ENCODE measurements at places on chromosomes 2 and 18.

- DNase-seq = no peak
These were observed 250.7 kb downstream of the SATB2 start for GRCh38 chr2:199207011-199207410.

GRCh38 chr2:63676135-63676534 lies 87.4 kb downstream of the MDH1 start:
- no peak for DNase-seq

DNA sequence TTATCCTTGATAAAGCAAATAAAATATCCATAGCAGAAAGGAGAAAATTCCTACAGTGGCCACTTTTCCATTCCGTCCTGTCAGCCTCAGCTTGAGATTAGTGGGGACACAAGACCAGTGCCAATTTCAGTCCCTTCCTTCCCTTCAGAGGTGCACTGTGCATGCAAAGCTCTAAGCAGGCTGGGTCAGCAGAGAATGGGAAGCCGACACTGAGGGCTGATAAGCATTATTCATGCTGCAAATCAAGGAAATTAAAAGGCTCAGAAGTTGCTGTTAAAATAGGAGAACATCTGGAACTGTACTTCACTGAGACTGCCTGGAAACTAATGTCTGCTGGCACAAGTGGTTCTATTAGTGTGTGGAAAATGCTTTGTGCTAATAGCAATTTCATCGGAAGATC lies 534.3 kb downstream of the ADCYAP1 start:
- no peak for DNase-seq

DNA sequence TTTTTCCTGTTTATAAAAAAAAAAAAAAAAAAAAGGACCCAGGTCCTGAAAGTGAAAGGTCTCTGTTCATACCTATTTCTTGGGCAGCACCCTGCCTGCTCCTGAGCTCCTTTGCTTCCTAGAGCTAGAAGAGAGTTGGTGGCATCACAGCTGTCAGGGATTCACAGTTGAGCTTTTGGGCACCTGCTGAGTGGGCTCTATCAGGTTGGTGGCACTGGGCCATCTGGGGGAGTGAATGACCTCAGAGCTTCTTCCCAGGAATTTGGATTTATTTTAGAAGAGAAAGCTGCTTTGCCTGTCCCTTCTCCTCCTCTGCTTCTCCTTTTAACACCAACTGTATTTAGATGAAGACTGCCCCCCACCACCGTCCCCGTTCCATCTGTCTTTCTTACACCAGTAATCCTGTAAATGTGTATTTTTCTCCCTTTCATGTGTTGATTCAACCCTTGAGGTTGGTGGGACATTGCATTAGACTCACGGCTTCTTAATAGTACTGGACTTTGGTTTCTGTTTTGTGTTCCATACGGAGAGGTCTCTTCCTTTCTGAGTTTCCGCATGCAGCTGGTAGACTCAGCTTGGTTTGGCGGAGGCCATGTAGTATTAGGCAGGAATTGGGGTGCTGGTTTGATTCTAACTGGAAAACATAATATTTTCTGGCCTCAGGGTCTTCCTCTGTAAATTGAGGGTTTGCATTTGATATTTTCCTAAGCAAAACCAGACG lies 7.6 kb upstream of the MGAT5 start:
- DNase-seq = no peak

DNA sequence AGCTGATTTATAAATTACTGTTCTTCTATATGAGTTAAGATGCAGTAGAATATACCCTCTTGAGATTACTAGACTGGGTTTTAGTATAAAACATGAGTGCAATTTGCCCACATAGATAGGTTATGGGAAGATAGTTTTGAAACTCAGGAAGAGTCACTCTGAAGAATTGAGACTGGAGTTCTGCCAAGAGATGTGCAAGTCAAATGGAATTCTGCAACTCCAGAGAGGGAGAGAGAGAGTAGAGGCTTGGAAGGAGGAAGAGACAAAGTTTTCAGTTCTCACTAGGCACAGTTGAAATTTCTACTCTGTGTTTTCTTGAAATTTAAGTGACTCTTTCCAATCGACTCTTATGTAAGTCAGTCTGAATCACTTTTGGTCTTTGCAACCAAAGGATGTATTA lies 878.8 kb downstream of the TSN start:
- no peak for DNase-seq

DNA sequence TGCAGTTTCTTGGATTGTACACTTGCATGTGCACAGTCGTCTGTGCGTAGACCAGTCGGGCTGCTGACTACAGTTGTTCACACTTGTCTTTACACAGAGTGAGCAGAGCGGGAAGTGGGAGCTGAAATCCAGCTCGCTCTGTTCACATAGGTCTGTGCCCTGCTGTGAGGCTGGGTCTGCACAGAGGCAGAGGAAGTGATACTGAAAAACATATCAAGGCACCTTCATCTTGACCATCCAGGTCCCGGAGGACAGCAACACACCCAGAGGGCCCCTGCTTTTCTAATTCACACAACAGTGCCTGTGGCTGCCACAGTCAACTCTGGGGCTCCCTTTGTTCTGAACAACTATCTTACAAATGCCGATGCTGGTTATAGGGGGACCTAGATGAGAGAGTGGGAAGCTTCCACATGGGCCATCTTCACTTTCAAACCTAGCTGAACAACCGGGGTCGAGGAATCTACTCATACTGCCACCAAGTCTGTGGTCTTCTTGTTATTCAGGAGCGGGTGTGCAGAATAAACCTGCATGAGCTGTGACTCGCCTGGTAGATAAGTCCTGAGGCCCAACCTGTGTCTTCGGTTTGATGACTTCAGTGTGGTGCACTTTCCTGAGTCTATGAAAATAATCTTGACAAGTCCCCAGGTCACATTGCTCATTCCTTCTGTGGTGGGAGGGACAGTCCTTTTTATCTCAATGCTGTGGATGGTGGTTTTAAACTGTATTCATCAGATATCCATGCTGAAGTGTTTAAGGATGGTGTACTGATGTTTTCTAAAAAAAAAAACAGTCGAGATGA lies 3.5 kb upstream of the ADNP2 start:
- DNase-seq = no peak

GRCh38 chr2:208711598-208711997 lies 305.0 kb downstream of the PTH2R start:
- no peak for DNase-seq

DNA sequence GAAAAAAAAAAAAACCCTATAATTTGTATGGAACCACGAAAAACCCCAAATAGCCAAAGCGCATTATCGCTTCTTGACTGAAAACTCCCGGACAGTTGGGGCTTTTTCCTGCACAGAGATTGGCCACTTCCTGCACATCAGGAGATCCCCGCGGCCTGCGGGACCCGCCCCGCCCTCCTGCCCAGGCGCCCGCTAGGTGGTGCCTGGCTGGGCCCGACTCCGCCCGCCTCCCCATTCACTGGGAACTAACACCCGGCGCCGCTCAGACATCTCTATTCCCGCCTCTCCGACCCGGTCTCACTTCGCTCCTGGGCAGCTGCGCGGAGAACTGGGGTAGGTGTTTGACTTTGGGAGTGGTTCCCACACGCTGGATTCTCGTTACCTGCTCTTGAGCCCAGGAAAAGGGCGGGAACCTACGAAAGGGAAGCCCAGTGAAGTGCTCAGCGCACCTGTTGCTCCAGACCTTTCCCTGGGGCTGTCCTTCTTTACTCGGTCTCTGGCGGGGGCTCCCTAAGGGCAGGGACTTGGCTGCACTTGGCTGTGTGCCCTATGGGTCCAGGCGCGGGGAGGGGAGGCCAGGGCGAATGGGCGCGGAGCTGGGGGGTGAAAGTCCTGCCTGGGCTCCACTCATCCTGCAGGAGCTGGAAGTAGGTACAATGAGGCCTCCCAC lies at the start of gene HMSD:
Gene HMSD, plus strand, starts transcription at position 234 of the 670 bp plus-strand sequence. CDS start 4,155 bp downstream, outside the sequence.
- peak; percentile 41 for DNase-seq

DNA sequence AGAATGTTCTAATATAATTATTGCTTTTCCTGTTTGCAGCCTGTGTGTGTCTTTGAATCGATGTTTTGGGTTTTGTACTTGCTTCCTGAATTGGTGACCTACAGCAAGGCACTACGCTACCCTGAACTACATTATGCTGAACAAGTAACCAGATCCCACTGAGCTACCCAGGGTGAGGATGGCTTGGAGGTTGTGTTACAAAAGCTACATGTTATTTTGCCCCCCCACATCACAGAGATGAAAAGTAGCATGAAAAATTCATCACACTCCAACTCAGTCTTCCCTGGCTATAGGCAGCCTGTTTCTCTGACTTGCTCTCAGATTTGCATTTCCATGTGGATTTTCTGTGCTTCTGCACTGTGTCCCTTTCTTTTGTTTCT lies 162.1 kb downstream of the LDLRAD4 start:
- DNase-seq = no peak

- no peak for DNase-seq
These were observed 57.4 kb downstream of the MYO1B start for GRCh38 chr2:191302459-191303139.

GRCh38 chr2:112483042-112483473 lies 1.1 kb downstream of the TTL start:
- no peak for DNase-seq

GRCh38 chr2:126889496-126890135 lies 9.1 kb upstream of the TEX51 start:
- DNase-seq = no peak

- DNase-seq = no peak
These were observed 82.4 kb downstream of the CACNB4 start for GRCh38 chr2:152016181-152017120.

GRCh38 chr2:235286622-235287374 lies 207.0 kb upstream of the AGAP1 start:
- no peak for DNase-seq

GRCh38 chr2:235311044-235311443 lies 182.8 kb upstream of the AGAP1 start:
- DNase-seq = no peak

DNA sequence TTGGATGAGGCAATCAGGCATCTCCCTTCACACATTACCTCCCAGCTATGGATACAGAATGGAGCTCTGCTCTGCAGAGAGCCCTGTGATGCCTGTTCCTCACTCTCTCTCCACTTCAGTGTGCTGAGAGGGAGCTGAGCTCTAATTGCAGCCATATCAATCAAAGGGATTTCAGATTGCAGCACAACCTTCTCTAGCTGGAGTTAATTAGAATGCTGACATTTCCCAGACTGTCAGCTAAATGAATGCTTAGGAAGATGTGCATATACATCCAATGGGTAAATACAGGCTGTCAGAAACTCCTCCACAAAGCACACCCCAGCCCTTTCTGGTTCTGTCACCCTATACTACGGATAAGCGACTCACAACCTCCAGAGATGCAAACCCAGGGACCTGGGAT lies 402.6 kb downstream of the EIPR1 start:
- DNase-seq = no peak

- no peak for DNase-seq
These were observed 129.3 kb upstream of the STON1 start for GRCh38 chr2:48400553-48401164.

GRCh38 chr2:213281156-213281555 lies 3.1 kb upstream of the SPAG16 start:
- DNase-seq = no peak

GRCh38 chr2:70029814-70030409 lies 57.4 kb upstream of the PCBP1 start:
- no peak for DNase-seq

GRCh38 chr2:208254118-208254870 lies 577 bp downstream of the IDH1 start:
- DNase-seq = peak; percentile 78

- DNase-seq = no peak
These were observed 12.9 kb downstream of the LAMA1 start for GRCh38 chr18:7104649-7105048.

- DNase-seq = no peak
These were observed 45.6 kb upstream of the ZC3H15 start for GRCh38 chr2:186440506-186440905.

GRCh38 chr2:30509716-30510115 lies 62.7 kb downstream of the LCLAT1 start:
- no peak for DNase-seq

GRCh38 chr2:174334278-174334715 lies 457 bp upstream of the SP9 start:
- DNase-seq = no peak

DNA sequence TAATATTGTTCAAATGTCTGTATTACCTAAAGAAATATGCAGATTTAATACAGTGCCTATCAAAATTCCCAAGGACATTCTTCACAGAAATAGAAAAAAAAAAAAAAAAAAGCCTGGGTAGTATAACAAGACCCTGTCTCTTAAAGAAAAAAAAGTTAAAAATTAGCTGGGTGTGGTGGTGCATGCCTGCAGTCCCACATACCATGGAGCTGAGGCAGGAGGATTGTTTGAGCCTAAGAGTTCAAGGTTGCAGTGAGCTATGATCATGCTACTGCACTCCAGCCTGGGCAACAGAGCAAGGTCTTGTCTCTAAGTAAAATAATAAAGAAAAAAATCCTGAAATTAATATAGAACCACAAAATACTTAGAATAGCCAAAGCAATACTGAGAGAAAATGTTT lies 51.9 kb downstream of the SLC16A14 start:
- no peak for DNase-seq

DNA sequence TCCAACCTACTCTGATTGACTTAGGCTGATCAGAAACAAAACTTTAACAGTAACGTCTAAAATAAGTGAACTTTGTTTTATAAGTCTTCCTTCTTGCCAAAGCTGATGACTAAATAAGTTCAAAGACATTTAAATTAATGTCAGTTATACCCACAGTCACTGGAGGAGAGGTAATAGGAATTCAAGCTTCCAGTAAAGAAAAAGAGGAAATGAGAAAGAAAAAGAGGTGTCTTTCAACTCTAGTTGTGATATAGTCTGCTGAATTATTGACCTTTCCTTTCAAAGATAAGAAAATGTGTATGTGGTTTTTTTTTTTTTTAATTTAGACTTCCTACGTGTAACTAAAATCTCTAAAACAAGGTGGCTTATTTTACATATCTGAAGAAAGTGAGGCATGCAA lies 191.5 kb downstream of the SLC8A1 start:
- no peak for DNase-seq

GRCh38 chr2:104321796-104322349 lies 532.0 kb upstream of the POU3F3 start:
- DNase-seq = no peak

DNA sequence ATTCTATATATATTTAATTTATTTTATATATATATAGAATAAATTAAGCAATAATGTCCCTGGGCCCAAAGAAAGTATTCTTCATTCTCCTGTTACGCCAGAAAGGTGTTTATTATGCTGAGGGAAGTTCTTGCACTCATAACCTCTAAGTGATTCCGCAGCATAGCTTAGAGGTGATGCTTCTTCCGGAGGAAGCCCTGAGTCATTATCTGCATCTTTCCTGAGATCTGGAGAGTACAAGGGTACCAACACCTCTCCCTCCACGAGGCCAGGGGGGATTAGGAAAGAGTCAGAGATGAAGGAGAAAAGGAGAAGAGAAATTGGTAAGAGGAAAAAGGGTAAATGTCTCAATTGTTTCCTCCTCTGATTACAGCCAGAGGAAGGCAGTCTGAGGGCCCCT lies 43.1 kb upstream of the RTN4 start:
- DNase-seq = no peak

GRCh38 chr2:239316562-239317465 lies 84.0 kb downstream of the HDAC4 start:
- no peak for DNase-seq

- no peak for DNase-seq
These were observed 6.5 kb downstream of the GPC1 start for GRCh38 chr2:240441993-240442411.

GRCh38 chr18:12540751-12541150 lies 117.2 kb downstream of the SPIRE1 start:
- DNase-seq = no peak

GRCh38 chr18:73948497-73948896 lies 199.1 kb downstream of the FBXO15 start:
- DNase-seq = no peak

Data from T-helper 1 cell (primary cell).